ENCODE measurements at places on chromosomes 7 and 10.

DNA sequence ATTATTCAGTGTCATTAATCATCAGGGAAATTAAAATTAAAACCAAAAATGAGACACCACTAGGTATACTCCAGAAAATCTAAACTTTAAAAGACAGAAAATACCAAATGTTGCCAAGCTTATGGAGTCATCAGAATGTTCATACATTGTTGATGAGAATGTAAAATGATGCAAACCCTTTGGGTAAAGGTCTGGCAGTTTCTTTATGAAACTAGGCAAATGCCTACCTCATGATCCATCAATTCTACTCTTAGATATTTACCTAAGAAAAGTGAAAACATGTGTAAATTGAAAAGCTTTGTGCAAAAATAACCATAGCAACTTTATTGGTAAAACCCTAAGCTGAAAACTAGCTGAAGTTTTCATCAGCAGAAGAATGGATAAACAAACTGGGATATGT, 329.5 kb upstream of the MEOX2 start:
- DNase-seq: no peak

GRCh38 chr7:27933671-27934565, 194.0 kb downstream of the TAX1BP1 start:
- DNase-seq: peak; percentile 59

DNA sequence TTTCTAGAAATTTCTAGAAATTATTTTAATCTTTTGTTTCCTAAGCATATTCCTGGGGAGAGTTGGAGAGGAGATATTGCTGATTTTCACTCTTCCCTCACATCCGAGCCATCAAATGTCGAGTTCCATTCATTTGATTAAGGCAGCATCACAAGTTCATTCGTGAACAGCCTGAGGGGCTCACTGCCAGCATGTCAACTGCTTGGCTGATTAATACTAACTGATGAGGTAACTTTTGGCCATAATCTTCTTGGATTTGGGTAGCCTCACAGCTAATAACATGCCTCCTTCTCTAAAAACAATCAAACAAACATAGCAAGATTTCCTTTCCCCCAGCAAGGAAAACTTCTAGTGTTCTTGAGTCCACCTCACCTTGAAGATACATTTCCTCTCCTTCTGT, 87.1 kb upstream of the AFAP1L2 start:
- DNase-seq: no peak

DNA sequence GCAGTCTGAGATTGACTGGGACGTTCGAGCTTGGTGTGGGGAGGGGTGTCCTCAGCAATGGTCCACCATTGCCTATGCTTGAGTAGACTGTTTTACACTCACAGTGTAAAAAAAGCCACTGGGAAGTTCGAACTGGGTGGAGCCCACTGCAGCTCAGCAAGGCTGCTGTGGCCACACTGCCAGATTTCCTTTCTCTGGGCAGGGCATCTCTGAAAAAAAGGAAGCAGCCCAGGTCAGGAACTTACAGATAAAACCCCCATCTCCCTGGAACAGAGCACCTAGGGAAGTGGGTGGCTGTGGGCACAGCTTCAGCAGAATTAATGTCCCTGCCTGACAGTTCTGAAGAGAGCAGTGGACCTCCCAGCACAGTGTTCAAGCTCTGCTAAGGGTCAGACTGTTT, 80.3 kb downstream of the BICC1 start:
- DNase-seq: no peak

DNA sequence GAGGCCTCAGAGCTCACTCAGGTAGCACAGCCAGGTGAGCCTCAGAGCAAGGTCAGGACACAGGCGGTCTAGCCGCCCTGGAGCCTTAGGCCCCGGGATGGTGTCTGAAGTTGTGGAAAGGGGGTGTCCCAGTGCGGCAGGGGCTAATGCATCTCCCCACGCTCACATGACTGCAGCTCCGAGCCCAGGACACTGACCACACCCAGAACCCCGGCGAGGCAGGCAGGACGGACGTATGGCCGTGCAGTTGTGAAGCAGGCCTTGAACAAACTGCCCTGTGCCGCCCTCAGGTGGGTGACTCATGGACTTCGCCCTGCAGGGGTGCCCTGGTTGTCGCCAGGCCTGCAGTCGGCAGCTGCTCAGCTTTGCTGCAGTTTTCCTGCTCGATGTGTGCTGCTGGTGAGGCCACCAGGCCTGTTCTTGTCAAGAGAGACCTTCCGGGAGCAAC, 5.0 kb upstream of the PRKAR1B start:
- peak; percentile 83 for DNase-seq

DNA sequence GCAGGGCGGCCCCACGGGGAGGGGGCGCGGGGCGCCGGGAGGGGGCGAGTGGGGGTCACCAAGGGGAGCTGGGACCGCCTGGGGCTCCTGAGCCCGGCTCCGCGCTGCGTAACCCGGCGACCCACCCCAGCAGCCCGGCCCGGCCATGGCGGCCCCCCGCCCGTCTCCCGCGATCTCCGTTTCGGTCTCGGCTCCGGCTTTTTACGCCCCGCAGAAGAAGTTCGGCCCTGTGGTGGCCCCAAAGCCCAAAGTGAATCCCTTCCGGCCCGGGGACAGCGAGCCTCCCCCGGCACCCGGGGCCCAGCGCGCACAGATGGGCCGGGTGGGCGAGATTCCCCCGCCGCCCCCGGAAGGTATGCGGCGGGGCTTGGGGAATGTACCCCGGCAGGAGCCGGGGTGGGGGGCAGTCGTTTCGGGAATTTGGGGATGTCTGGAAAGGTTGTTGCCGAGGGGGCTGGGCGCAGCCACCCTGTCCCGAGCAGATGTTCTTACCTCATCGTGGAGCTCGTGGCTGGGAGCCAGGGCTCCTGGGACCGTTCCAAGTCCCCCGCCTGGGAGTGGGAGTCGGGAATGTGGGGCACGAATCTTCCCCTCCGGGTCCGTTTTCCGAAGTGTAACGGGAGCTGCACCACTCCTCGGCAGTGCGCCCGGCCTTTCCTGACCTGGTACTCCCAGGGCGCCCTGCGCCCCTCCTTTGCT, 431 bp downstream of the ZYX start:
- no peak for DNase-seq

DNA sequence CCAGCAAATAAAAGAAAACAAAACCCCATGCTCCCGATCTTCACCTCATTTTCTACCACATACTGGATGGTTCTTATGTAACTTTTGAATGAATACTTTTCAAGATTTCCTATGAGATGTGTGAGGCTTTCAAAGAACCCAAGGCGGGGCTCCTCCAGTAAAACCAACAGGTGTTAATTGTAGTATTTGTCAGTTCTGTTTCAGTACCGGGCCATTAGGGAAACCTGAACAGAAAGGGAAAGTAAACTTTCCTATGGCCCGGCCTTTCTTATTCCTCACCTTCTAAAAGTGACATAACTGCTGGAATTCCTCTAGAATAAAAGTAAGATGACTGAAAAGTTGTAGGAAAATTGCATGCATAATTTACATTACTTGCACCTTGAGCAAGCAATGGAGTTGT, 672.9 kb downstream of the MAGI2 start:
- no peak for DNase-seq

- no peak for DNase-seq
Observed at GRCh38 chr10:23755556-23755955, 316.7 kb downstream of the OTUD1 start.

- no peak for DNase-seq
Observed at GRCh38 chr10:128028508-128029289, 97.5 kb downstream of the MKI67 start.

GRCh38 chr7:5532536-5533335, 109.1 kb upstream of the TNRC18 start:
- DNase-seq: peak; percentile 64

GRCh38 chr10:122624546-122624945, 64.0 kb downstream of the DMBT1 start:
- DNase-seq: no peak

DNA sequence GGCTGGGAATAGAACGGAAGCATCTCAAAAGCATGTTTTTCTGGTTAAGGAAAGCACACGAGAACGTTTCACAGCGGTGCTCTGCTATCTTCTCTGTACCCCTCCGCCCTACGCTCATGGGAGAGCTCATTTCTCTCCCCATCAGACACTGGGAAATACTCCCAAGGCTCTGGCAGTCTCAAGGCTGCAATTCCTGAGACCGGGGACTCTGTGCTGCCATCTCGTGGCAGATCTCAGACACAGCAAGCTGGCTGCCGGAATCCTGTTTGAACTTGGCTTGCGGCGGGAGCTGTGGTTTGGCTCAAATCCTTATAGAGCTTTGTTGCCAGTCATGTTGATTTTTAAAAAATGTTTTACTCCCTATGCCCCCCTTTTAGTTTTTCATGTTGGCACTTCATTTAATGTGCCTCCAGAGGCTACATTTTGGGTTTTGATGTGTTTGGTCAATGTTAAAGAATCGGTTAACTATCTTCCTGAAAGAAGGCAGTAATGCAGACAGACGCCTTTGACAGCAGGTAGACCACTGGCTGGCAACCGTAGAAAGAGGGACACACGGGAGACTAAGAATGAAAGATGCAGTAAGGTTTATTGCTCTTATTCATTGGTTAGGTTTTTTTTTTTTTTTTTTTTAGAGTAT, 27.6 kb downstream of the BMPER start:
- DNase-seq: peak; percentile 79

DNA sequence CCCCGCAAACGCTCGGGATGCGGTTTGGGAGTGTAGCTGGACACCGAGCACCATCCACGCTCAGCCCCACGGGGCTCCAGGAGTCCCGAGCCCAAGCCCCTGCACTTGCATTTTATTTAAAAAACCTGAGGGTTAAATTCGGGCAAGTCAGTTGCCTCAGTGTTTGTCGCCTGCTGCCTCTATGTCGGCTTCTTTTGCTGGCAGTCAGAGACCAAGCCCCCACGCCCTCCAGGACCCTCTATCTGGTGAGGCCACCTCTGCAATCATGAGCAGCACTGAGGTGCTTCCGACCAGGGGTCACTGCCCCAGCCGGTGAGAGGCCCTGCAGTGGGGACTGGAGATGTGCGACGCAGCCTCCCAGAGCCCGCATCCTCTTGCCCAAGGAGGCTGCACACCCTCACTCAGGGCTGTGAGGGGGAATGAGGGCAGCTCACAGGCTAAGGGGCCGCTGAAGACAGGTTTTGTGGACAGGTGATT, 13.3 kb upstream of the ZNF273 start:
- peak; percentile 18 for DNase-seq

DNA sequence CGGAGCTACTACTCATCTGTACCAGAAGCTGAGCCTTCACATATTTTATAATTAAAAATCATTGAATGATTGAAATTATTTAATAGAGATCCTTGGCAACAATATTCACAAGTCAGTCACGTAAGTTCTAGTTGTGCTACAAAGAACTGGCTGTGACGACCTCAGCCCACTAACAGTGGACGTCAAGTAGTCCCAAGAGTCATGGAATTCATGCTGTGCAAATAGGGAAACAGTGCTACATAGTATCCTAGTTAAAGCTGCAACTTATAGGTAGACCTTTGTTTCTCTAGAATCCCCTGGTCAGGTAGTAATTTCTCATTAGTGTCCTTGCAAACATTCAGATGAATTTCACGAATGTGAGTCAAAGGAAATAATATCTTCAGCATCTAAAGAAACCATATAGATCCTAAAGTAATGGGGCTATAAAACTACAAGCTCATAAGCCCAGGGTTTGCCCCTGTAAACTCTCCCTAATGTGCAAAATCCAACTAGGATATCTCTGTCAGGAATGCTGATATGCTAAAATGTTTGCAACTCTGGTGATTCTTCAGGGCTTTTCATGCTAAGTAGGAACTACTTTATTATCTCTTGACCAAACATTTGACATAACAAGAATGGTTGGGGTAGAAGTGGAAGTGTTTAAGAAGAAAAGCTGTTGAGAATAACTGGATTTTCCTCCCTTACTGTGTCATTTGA, 31.2 kb downstream of the CFAP69 start:
- no peak for DNase-seq

GRCh38 chr10:50931948-50932431, 46.6 kb upstream of the A1CF start:
- DNase-seq: no peak

GRCh38 chr7:25409897-25410636, 181.8 kb upstream of the NPVF start:
- DNase-seq: no peak

GRCh38 chr10:12876266-12876665, 125.2 kb downstream of the CCDC3 start:
- DNase-seq: no peak

GRCh38 chr10:11322698-11323097, 288.8 kb downstream of the USP6NL start:
- no peak for DNase-seq

GRCh38 chr7:152579070-152579469, 96.9 kb downstream of the XRCC2 start:
- DNase-seq: no peak

- no peak for DNase-seq
Observed at GRCh38 chr7:115475206-115475605, 553.3 kb downstream of the MDFIC start.

DNA sequence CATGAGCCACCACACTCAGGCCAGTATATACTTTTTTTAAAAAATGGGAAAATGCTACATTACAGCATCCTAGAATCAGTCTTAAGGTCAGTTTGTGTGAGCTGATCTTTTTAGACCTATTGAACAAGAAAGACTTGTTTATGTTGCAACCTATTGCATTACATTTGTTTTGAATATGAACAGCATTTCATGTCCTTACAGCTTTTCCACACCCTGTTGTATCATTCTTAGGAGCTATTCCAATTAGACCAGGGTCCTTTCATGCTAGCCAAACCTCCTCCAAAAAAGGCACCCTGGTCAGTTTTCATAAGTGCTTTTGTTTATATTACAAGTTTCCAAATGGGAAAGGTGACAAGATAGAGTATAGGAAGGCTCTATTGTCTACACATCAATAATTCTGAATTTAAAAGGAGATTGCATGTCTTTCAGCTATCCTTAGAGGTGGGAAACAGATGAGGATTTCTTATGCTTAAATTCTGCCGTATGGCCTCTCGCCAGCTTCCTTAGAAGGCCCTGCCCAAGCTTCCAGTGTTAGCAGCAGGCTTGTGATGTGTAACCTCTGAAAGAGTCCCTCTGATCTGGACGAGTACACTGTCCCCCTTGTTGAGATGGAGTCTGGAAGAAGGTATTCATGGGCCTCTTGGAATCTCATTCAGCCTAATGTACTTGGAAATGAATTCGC, 171.9 kb downstream of the OTUD1 start:
- no peak for DNase-seq

GRCh38 chr7:82247814-82248433, 195.7 kb downstream of the CACNA2D1 start:
- peak; percentile 37 for DNase-seq

- DNase-seq: peak; percentile 11
Observed at GRCh38 chr10:70494966-70495365, 16.4 kb downstream of the PALD1 start.

Measured in iPS-NIHi11 (cell line).